ENCODE measurements at places on chromosomes 5 and 9. TPM values are rescaled to one million over a fixed set of nuclear protein-coding genes. Genes with fewer than 3 reads are reported as not detected.

The LRRTM2 gene
- total RNA-seq = under 0.01 TPM

The CTXN3 gene
- under 0.01 TPM for total RNA-seq

The CHSY3 gene
- total RNA-seq = 21.9 TPM

The MYOT gene
- not detected for total RNA-seq

The TMEFF1 gene
- 3.8 TPM for total RNA-seq

The PCDHB3 gene
- total RNA-seq = not detected

The LVRN gene
- 1.3 TPM for total RNA-seq

The SLC1A3 gene
- total RNA-seq = 1.2 TPM

The PCA3 gene
- total RNA-seq = under 0.01 TPM

The PDE6A gene
- total RNA-seq = not detected

The CRHBP gene
- 0.15 TPM for total RNA-seq

The GABRA1 gene
- total RNA-seq = not detected

The PROB1 gene
- 0.65 TPM for total RNA-seq

The FLT4 gene
- 28.6 TPM for total RNA-seq

The LHX6 gene
- total RNA-seq = not detected

The PLAC8L1 gene
- total RNA-seq = not detected

The PSAT1 gene
- total RNA-seq = 31.2 TPM

The ARSI gene
- under 0.01 TPM for total RNA-seq

The GPRIN1 gene
- 6.5 TPM for total RNA-seq

The PGM5 gene
- total RNA-seq = 0.46 TPM
